ENCODE measurements at places on chromosomes 13 and 19.

DNA sequence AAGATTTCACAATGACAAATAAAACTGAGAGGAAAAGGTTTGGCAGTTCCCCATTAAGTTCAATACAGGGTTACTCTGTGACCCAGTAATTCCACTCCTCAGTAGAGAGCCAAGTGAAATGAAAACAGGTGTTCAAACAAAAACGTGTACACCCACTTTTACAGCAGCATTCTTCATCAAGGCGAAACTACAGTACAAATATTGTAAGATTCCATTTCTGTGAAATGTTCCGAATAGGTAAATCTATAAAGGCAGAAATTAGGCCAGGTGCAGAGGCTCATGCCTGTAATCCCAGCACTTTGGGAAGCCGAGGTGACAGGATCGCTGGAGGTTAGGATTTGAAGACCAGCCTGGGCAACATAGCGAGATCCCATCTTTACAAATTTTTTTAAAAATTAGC is 8.9 kb upstream of the GDF15 start:
- DNase-seq = no peak

DNA sequence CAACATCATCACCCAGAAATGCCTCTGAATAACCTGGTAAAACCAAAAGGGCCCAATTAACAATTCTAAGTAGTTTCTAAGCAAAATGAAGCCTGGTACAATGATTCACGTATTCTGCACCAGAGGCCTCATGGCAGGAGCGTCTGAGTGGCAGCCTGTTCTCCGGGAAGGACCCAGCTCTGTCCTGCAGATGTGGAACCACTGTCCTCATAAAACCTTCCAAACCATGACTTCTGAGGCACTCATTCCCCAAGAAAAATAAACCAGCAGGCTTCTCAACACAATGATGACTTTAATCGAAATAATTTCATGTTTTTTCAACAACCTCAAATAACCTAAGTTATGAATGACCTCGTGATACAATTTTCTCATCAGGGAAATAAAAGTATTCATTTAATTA is 89.9 kb downstream of the STK24 start:
- no peak for DNase-seq

- DNase-seq = no peak
Measured at GRCh38 chr13:25203127-25203740, 31.1 kb upstream of the AMER2 start.

DNA sequence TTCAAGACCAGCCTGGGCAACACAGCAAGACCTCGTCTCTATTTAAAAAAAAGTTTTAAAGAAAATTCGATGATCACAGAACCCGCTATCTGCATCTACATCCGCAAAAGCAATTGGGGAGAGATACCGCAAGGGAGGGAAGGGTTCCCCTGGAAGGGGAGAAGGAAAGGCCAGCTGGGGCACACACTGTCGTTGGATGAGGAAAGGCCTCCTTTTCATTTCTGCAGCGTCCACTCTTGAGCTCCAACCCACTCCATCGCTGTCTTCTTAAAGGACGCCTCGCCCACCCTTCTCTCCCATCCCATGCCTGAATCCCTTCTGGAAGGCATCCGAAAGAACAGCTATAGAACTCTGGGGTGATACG is 3.2 kb upstream of the PRKCG start:
- DNase-seq = no peak

DNA sequence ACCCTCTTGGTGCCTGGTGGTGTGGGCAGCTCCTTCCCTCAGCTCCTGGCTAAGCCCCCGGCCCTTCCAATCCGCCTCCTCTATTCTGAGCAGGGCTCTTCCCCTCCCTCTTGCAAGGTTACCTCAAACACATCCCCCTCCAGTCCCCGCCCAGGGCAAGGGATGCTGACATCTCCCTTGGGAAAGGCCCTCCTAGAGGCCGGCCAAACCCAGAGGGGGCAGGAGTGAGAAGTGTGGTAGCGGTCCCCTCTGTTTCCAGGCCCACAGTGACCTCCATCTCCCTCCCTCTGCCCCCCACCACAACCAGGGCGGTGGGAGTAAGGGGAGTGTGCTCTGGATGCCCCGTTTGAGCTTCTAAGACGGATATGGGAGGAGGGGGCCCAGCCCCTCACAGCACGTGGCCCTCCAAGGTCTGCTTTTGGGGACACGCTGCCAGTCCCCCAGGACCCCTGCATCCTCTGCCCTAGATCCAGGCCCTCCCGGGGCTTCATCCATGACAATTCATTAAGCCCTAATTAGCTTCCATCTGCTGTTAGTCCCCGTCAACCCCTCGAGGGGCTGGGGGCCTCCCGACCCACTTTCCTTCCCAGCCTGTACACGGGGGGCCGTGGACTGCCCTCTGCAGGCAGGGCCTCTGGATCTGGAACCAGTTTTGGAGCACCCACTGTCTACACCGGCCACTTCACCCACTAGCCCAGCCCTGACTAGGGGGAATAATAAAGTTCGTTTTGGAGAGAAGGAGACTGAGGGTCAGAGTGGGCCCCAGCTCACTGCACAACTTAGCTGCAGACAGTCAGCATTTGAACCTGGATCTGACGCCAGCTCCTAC is 2.3 kb downstream of the LINGO3 start:
- DNase-seq = no peak

DNA sequence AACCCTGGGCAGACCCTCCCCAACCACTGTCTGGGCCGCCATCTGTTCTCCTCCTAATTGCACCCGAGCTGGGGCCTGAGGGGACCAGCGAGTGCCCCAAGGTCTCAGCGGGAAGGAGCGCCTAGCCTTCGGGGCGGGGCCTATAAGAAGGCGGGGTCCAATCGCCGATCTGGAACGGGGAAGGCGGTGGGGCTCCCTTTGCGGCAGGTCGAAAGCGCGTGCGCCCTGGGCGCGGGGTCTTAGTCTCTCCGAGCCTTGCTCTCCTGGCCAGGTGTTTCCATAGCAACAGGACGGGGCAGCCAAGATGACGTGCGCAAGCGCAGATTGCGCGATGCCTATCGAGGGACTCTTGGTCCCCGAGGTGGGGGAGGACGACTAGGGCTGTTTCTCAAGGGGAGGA is 2.8 kb downstream of the MAST1 start:
- DNase-seq = no peak

DNA sequence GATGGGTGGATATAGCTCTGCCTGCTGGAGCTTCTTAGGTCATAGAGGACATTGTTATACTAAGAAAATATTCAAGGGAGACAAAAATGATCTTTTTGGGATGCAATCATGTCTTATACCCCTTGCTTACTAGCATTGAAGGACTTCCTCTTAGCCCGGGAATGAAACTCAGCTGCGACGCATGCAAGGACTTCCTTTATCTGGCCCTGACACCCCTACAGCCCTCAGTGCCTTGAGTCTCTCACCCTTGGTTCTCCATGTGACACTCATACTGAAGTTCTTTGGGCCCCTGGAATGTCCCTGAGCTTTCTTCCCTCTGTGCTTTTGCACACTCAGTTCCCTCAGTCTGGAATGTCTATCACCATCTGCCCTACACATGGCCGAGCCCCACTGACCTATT is 72.5 kb upstream of the MTIF3 start:
- no peak for DNase-seq

GRCh38 chr19:49682274-49682673 is 5.2 kb downstream of the PRMT1 start:
- no peak for DNase-seq

DNA sequence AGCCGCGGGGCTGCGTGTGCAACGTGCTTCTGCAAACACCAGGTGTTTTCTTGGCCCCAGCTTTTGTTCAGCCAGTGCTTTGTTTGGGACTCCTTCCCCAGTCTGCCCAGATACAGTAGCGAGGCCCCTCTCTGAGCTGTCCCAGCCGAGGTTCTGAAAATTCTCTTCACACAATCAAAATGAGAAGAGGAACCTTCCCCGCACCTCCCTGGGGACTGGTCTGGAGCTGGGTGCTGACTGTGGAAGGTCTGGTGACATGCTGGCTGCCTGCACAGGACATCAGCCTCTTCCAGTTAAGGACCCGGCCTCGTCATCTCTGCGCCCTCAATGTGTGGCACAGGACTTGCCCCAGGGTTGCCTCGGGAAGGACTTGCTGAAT is 4.2 kb downstream of the ATP4A start:
- DNase-seq = no peak

GRCh38 chr13:99916366-99917103 is 55.0 kb downstream of the ZIC5 start:
- no peak for DNase-seq

- DNase-seq = no peak
Measured at GRCh38 chr13:46176756-46177155, 5.2 kb downstream of the LCP1 start.

GRCh38 chr19:38506723-38507550 is 73.4 kb downstream of the RYR1 start:
- DNase-seq = no peak

GRCh38 chr13:79407349-79407979 is 1.4 kb upstream of the RBM26 start:
- DNase-seq = no peak

GRCh38 chr13:76455960-76456359 is 430.2 kb downstream of the KCTD12 start:
- no peak for DNase-seq

All from nucleus accumbens (tissue), 56 donors.